ENCODE measurements at places on chromosomes 12 and 14.

DNA sequence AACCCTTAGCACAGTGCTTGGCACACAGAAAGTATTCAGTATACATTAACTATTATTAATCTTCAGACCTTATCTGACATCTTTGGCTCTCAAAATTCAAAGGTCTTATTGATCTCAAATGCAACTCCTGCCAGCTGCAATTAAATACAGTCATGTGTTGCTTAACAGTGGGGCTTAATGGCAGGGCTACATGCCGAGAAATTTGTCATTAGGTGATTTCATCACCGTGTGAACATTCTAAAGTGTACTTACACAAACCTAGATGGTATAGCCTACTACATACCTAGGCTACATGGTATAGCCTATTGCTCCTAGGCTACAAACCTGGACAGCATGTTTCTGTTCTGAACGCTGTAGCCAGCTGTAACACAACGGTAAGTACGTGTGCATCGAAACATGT, 156.3 kb upstream of the TMCC3 start:
- DNase-seq = no peak

DNA sequence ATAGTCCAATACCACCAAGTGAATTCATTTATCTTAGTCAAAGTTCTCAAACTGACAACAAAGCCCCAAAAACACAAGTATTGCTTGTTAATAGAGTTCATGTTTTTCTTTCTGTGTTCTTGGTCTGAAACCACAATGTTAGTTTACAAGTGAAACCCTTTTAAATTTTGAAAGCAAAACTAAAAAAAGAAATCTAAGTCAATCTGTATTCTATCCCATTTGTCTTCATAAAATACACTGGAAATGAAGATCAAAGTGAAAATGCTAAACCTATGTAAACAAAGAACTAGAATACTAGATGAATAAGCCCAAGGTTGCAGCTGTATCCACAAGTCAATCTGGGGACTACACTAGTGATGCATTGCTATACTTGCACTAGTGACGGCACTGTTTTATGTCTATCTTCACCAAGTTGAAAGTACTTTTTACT, 10.4 kb downstream of the MAP4K5 start:
- DNase-seq = no peak

- DNase-seq = no peak
Measured at GRCh38 chr12:2615665-2616402, 178.9 kb upstream of the FKBP4 start.

- no peak for DNase-seq
Measured at GRCh38 chr12:90621927-90622326, 333.0 kb downstream of the CCER1 start.

- DNase-seq = no peak
Measured at GRCh38 chr12:46661110-46661845, 164.5 kb downstream of the SLC38A4 start.

GRCh38 chr14:64196814-64197411, 97.3 kb downstream of the ESR2 start:
- no peak for DNase-seq

- no peak for DNase-seq
Measured at GRCh38 chr12:68175557-68176061, 16.1 kb upstream of the IFNG start.

DNA sequence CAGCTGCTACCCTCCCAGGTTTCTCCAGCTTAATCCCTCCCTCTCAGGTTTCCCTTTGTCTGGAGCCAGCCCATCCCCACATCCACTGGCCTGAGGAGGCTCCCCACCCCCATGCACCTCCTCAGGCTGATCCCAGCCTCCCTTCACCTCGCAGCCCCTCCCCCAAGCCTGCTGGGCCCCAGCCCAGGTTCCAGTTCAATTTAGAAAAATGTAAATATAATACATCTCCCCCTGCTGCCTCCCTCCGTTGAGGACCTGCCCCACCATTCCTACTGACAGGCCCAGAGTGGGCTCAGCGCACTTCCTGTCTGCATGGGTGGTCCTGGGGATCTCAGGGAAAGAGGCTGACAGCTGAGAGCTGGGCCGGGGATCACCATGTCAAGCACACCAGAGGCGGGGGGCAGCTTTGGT, 155.8 kb downstream of the NTF3 start:
- DNase-seq = no peak

GRCh38 chr14:33934043-33934750, 16.7 kb downstream of the EGLN3 start:
- no peak for DNase-seq

- no peak for DNase-seq
Measured at GRCh38 chr14:100342195-100342594, 19.1 kb downstream of the SLC25A47 start.

GRCh38 chr14:58280954-58281787, 17.2 kb upstream of the ARID4A start:
- no peak for DNase-seq

- no peak for DNase-seq
Measured at GRCh38 chr14:88605594-88605993, 42.8 kb downstream of the ZC3H14 start.

- no peak for DNase-seq
Measured at GRCh38 chr12:120261951-120262851, 3.3 kb downstream of the PXN start.

DNA sequence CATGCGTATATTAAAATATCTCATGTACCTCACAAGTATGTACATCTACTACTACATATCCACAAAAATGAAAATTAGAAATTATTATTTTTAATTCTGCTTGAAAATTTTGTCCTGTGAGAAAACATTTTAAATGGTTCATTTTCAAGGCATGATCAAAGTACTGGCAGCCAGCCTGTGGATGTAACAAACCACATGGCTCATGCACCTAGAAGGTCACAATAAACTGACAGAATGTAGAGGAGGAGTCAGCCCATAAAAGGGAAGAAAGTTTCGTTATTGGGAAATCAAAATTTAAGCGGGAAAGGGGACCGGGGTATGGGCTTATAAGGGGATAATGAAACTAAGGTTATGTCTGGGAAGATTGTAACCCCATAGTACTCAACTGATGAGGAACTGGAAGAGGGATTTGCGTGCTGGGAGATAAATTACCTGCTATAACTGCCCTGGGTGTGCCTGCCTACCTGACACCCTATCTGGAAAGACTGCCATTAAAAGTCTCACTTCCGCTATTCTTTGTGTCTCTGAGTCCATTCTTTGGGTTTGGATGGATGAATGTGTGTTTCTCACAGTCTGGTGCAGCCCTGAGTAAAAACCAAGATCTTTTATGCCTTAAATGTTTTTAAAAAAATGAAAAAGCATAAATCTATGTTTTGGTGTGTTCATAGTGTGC, 62.2 kb upstream of the PCED1B start:
- no peak for DNase-seq

DNA sequence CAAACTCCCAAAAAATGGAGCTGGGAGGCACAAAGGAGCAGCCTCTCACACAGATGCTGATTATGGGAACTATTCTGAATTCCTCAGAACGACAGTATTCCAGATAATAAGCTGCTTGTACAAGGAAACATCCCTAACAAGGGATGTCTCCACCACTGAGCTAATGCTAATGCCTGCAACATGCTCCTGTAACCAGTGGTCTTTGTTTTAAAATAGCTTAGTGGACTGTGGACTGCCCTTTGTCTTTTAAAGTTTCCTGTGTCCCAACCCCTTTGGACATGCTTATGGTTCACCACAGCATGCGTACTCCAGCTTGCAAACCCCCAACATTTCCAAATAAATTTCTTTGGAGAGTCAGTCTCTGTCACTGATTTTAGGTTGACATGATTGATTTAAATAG, 16.4 kb upstream of the PITPNM2 start:
- DNase-seq = no peak

GRCh38 chr12:110353211-110353965, 50.1 kb downstream of the ANAPC7 start:
- DNase-seq = no peak

DNA sequence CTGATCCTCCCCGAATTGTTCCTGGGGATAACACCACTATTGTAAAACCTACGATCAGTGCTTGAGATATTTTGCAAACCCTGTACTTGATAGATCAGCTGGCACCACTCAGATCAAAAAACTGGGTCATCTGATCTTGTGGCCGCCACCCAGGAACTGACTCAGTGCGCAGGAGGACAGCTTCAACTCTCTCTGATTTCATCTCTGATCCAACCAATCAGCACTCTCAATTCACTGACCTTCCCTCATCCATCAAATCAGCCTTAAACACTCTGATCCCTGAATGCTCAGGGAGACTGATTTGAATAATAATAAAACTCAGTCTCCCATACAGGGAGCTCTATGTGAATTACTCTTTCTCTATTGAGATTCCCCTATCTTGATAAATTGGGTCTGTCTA, 4.2 kb upstream of the XPOT start:
- DNase-seq = no peak

All from thoracic aorta (tissue), 2 donors.